Dermis microvascular lymphatic vessel endothelial cell (primary cell): ENCODE measurements at places on chromosomes 7 and 10.

DNA sequence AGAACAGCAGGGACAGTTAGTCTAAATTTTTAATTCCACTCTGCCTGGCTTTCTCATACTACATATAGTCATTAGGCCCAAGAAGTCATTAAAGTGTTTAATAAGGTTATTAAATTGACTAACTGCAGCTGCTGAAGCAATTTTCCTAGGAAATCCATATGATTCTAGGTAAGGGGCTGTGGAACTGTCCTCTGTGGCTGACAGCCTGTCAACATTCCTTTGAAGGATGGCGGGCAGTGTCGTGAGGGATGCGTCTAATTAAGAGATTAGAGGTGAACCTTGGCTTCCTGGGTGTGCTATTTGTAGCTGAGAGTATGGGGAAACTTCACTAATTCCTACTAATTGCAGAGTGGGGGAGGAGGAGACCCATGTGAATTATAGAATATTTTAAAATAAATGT, 64.6 kb downstream of the SNX10 start:
- DNase-seq = no peak

DNA sequence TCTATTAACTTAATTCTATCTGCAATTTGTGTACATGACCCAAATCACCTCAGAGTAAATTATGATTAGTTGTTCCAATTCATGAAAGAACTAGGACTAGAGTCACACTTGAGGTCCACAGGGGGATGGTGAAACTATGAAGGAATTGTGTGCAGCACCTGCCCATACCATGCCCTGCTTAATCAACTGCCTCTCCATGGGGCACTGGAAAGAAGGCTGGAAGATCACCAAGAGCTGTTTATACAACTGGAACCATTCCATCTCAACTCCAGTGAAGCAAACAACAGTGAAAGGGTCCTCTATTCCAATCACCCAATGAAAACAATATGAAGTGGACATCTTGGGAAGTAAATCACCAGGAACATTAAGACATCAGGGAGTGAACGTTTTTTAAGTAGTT, 98.7 kb upstream of the SEMA3D start:
- DNase-seq = no peak

DNA sequence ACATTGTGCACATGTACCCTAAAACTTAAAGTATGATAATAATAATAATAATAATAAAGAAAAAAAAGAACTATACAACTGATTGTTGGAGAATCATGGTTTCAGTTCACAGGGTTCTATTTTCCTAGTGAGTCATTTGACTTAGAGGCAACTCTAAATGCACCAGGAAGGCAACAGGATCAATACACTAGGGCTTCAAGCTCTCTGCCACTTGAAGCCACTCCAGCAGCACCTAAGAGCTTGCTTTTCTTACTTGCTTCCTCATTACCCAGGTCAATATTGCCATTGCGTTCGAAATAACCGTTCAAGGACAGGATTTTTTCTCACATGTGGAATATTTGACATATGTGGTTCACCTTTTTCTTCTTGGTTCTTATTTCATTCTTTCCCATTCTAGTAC, 189.7 kb downstream of the GRM3 start:
- DNase-seq = no peak

- no peak for DNase-seq
These were observed 161.9 kb upstream of the WNT16 start for GRCh38 chr7:121166916-121167315.

GRCh38 chr7:38909870-38910269, 879 bp upstream of the VPS41 start:
- DNase-seq = no peak
